T-cell (primary cell): ENCODE measurements at places on chromosomes 2 and 18.

DNA sequence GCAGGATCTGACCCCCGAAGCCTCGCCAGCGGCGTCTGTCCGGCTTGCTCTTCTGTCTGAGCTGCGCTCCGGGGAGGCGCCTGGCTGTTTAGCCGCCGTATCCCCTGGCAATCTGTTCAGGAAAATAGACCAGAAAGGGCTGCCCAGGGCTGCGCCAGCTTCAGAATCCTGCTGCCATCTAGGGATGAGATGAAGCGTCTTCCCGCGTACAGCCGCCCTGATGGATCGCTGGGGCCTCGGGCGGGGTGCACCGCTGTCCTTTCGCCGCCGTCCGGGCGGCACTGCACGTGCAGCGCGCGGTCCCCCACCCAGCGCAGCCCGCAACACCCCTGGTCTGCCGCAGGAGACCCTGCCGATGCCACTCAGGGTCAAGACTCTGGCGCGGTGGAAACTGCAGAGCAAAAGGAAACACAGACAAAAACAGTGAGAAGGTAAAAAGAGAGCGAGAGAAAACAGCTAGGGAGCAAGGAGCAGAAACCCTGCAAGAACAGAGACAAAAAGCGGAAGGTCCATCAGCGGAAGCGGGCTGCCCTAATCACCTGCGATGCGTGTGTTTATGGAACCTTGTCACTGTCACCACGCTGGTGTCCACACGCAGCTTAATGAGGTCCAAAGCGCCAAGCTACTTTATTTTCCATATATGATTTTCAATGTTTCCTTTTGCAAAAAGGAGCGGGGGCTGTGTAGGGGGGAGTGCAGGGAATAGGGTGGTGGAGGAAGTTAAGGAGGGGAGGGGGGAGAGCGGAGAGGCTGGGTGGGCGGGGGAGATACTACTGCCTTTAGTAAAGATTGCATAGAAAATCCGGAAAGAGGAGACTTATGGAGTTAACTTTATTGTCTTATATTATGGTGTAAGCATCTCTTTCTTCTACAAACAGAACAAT lies 2113.3 kb upstream of the PIK3C3 start:
- no peak for DNase-seq

DNA sequence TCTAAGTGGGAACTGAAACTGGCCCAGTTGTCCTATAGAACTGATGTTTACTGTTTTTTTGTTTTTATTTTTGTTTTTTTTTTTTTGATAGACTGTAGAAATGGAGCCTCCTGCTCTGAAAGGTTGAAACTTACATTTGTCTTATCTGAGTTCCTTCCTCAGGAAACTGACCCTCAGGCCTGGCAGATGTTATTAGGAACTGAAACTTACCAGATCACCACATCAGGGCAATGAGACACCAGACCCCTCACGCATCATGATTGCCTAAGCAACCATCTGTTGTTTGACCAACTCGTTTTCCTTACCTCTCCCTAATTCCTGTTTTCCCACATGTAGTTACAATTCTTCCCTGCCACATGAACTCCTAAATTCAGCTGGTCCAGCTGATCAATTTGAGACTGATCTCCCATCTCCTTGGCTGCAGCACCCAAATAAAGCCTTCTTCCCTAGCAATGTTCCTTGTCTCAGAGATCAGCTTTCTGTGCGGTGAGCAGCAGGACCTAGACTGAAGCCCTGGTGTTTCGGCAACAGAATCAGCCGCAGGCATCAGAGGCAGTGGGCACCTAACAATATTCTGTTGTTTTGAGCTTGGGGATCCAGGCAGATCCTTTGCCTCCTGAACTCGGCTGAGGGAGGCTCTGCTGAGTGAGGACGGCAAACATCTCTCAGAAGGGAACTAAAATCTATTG lies 96.8 kb downstream of the MSH2 start:
- DNase-seq, result no peak

- peak; percentile 74 for DNase-seq
Measured at GRCh38 chr18:79395761-79396404, at the start of gene NFATC1. Gene NFATC1, plus strand, starts transcription at chr18:79395930. Its CDS starts 295 bp downstream, at chr18:79396225.

GRCh38 chr18:6021306-6022073 lies 126.2 kb upstream of the TMEM200C start:
- no peak for DNase-seq

DNA sequence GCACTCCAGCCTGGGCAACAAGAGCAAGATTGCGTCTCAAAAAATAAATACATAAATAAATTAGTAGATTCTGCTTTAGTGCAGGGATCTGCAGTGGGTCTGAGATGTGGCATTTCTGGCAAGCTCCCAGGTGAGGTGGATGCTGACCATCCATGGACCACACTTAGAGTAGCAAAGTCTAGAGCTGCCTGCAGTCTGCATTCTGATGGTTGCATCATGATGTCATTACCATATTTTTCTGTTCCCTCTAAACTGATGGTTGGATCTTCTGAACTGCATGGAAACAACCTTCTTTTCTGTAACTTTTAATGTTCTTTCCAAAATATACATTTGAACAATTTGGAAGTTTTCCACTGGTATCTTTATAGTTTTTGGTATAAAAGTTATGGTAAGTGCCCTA lies 42.9 kb downstream of the MYL12B start:
- DNase-seq, result no peak

DNA sequence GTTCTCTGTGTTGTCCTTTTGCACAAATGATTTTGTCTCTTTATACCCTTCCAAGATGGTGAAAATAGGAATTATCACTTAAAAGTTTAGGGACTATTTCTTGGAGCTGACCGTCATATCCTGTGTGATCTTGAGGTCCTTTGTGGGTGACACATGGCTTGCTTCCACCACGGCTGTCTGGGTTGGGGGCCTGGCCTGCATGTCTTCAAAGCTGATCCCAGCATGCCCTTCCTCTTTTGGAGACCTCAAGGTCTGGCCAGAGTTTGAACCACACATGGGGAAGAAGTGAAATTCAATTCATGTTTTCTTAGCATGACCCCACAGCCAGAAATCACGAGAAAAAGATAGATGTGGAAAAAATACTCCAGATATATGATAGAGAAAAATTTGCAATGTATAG lies 14.0 kb downstream of the SFTPB start:
- no peak for DNase-seq

DNA sequence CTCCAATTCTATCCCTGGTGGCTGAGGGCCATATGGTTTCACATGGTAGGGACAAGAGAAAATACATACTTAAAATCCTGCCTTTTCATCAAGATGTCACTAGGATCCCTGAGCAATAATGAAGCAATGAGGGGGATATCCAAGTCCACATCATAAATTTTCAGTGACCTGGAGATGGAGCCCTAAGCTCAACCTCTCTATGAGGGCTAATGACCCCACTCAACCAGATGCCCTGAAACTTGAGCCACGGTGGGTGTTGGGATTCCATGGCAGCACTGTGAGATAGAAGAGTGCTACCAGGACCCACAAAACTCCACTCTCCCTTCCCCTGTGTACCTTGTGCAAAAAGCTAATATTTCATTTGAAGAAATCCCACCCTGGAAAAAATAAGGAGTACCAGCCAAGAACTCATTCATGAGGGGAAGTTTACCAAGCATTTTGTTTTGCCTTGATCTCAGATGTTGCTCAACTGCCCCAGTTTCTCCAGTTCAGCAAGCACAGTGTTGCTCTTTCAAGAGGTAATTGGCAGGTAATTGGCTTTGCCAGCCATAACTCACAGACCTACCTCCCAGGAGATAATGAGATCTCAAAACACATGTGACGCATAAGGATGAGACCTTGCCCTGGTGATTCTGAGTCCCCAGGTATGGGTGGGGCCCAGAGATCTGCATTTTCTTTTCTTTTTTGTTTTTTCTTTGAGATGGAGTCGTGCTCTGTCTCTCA lies 51.0 kb upstream of the TTC39C start:
- no peak for DNase-seq

GRCh38 chr2:216583147-216583546 lies 50.1 kb upstream of the IGFBP2 start:
- DNase-seq, result no peak

- DNase-seq, result no peak
Measured at GRCh38 chr2:133139847-133140533, 428.3 kb downstream of the NCKAP5 start.

GRCh38 chr2:201939453-201939941 lies 94.2 kb upstream of the FZD7 start:
- no peak for DNase-seq
